ENCODE measurements at places on chromosomes 11 and 22. TPM values are rescaled to one million over a fixed set of nuclear protein-coding genes. Genes with fewer than 3 reads are reported as not detected.

- ATAC-seq: no peak
These were observed 14.5 kb downstream of the MUC2 start for GRCh38 chr11:1088927-1089737.

- ATAC-seq: no peak
These were observed 27.5 kb downstream of the KCNA4 start for GRCh38 chr11:29989174-29989970.

DNA sequence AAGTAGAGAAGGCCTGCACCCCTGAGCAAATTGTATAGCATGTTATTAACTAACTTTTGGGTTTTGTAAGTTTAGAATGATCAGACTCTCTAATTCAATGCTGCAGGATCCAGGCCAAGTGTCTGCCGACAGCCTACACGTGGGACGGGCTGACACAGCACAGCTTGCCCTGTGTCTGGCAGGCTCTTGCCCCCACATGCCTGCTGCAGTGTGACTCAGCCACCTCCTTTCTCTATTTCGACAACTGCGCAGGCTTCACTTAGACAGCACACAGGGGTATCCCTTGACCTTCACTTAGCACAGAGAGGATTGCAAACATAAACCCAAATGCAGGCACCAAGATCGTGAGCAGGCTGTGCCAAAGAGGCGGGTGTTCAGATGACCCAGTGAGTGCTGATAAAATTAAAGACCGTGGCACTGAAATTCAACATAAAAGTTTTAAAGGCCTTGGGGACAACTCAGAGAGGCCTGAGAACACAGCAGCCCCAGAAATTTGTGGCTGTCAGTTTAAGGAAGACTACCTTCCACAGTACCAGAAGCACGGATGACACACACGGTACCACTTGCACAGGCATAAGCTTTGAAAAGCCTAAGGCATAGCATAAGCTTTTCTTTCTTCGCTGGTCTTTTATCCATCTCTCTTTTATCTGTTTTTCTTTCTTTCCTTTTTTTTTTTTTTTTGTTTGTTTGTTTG, 37.8 kb downstream of the SCN3B start:
- peak; percentile 95 for ATAC-seq

Gene PDGFB
- total RNA-seq: 0.96 TPM

Gene DLG2
- 6.3 TPM for total RNA-seq
